Fibroblast of lung (primary cell): ENCODE measurements at places on chromosomes 12 and 14. TPM values are rescaled to one million over a fixed set of nuclear protein-coding genes. Genes with fewer than 3 reads are reported as not detected.

Gene HHIPL1
- 7.7 and 9.9 TPM in 2 replicates for total RNA-seq

Gene NGDN
- 46.9 and 51.9 TPM in 2 replicates for total RNA-seq

Gene RAB5B
- 46.2 and 55.3 TPM in 2 replicates for total RNA-seq

Gene PLA2G1B
- total RNA-seq, result 0.51 TPM in 1 of 2 replicates, not detected in the other

Gene SPX
- total RNA-seq, result 0.50 and 1.3 TPM in 2 replicates

Gene BICDL1
- total RNA-seq, result under 0.01 TPM in 1 of 2 replicates, not detected in the other

Gene VIPAS39
- total RNA-seq, result 26.7 and 28.2 TPM in 2 replicates

Gene PTCSC3
- not detected in 2 replicates for total RNA-seq

Gene CLEC1B
- total RNA-seq, result not detected in 2 replicates

Gene B4GALNT3
- not detected in 2 replicates for total RNA-seq

Gene RPGRIP1
- total RNA-seq, result under 0.01 TPM in 1 of 2 replicates, not detected in the other

Gene ADAM21
- 0.51 and 0.66 TPM in 2 replicates for total RNA-seq

Gene OTOGL
- total RNA-seq, result under 0.01 and 0.17 TPM in 2 replicates

Gene PUS1
- total RNA-seq, result 7.2 and 10.1 TPM in 2 replicates

Gene PARP2
- total RNA-seq, result 5.6 and 6.6 TPM in 2 replicates

Gene EMP1
- total RNA-seq, result 27.5 and 53.5 TPM in 2 replicates

Gene ACYP1
- total RNA-seq, result 7.4 and 14.5 TPM in 2 replicates

Gene TAS2R30
- total RNA-seq, result 2.6 and 4.0 TPM in 2 replicates

Gene TPPP2
- total RNA-seq, result not detected in 2 replicates

Gene PKP2
- under 0.01 TPM in 2 replicates for total RNA-seq

Gene NXPH4
- total RNA-seq, result 0.50 and 1.0 TPM in 2 replicates

Gene KLHL33
- total RNA-seq, result 0.26 and 1.5 TPM in 2 replicates
